ENCODE measurements at places on chromosomes 3 and 15.

DNA sequence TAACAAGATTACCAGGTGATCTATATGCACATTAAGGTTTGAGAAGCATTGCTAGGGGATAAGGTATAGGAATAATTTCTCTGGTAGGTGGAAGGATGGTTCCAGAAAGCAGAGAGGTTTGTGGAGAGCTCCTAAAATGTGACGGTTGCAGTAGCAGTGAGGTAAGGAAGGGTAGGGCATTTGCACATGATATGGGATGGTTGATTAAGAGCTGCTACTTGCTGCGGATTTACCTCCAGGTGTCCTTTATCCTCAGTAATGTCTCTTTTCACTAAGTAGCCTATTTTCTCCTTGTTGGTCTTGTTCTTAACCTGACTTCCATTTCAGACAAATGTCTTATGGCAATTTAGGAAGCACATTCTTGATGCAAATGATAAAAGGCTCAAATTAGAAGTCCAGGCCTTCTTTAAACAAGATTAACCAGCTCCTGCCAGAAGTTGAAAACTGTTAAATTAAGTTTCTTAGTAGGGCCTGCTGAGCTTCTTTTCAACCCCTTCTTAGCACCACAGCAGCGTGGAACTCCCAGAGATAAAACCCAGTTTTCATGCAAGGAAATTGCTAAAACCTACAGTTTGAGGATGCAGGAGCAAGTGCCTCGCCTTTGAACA, 231.1 kb upstream of the GADL1 start:
- DNase-seq: no peak

DNA sequence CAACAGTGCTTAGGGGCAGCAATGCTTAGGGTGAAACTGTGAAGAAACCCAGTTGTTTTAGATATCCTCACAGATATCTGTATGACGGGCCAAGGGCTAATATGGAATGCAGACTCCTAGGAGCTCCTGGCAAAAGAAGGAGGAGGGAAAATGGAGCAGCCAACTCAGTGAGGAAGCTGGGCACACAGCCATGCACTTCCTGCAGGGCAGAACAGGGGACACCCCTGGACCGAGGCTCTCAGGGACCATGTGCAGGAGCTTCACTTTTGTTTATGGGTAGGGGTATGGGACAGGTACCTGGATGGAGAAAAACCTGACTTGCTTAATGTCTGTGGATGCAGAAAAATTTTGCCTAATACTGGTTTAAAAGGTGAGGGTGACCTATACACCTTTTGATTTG, 20.2 kb downstream of the NIPA1 start:
- DNase-seq: no peak

DNA sequence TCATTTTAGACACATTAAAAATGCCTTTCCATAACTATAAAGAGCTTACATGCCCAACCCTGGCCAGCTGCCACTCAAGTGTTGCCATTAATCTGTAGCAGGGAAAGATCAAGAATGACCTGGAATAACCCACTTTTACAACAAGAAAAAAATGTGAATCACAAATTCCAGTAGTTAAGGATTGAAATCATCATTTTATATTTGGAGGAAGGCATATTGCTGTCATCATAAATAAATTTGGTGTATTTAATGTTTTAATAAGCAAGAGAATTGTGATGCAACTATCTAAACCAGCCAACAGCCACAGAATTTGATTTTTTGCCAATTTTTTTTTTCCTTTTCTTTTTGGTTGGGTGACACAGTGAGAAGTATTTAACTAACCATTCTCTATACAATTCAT, 240.0 kb upstream of the SEMA6D start:
- DNase-seq: no peak

- DNase-seq: no peak
These were observed 30.2 kb downstream of the IDH3A start for GRCh38 chr15:78179286-78179840.

DNA sequence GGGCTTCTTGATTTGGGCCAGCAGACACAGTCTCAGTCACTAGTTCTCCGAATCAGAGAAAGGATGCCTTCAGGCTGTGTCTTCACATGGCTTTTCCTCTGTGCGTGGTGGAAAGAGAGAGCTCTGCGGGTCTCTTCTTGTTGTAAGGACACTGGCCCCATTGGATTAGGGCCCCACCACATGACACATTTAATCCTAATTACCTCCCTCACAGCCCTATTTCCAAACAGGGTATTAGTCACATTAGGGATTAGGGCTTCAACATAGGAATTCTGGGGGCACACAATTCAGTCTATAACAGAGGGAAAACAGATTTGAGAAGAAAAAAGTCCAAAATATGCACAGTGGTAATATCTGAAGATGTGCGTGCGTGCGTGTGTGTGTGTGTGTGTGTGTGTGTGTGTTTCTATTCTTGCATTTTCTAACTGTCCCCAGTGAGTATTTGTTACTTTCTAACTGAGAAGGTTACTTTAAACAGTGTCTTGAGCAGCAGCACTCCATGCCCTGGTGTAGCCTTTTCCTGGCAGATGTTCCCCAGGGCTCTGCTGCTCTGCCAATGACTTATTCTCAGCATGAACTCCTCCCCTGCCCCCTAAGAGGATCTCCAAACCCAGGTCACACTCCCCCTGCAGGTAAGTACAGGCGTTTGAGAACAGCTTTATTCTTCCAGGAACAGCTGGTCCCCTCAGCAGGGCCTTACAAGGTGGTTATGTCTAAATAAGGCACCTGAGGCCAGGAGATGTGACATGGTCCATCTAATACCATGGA, 72.9 kb downstream of the RPL39L start:
- no peak for DNase-seq

DNA sequence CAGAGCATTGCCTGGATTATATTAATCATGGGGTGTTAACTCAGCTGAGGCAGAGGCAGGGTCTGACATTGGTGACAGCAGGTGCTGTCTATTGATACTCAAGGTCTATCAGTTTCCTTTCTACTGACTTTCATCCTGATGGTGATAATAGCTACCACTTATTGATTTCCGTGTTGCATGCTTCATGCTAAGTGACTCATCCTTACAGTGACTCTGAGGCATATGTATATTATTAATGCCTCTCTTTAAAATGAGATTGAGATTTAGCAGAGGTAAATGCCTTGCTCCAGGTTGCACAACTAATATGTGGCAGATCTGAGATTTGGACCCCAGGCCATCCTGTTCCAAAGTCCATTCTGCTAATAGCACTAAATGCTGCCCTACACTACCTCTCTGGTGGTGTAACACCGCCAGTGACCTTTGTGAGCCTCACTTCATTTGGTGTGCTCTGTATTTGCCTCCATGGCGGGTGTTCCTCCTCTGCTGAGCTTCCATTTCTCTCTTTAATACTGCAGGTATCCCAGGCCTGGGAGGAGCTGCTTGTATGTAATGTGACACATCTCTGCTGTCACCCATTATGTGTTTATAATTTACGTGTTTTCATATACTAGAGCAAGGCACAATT, 50.4 kb downstream of the GPR171 start:
- DNase-seq: no peak

DNA sequence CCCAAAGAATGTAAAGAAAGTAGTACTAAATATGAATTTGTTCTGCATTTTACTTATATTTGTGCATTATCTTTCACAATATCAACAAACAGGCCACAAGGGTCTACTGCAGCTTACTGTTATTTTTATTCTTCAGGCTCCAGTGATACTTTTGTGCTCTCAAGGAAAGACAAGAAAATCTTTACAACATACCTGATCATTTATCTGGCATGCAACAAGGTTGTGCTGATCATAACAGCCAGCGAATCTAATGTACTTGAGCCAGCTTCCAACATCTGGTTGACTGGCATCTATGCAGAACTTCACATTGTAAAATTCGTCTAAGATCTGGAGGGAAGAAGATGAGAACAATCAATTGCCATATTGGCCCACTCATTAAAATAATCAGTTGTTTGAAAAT, 520.0 kb downstream of the MECOM start:
- no peak for DNase-seq

- DNase-seq: no peak
These were observed 1202.7 kb downstream of the OTOL1 start for GRCh38 chr3:162699291-162699690.

DNA sequence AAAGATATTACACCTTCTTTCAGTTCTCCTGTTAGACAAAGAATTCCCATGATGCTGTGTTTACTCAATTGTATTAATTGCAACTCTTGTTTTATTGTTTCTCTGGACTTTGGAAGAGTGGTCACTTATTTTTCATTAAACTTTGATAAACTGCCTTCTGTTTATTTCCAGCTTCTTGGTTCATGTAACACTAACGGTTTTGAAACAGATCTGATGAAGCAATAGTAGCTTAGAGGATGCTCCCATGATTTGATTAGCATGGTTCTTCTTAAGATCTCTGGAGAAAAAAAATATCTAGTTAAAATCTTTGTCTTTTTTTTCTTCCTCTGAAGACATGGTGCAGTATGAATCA, 90.1 kb downstream of the FNDC3B start:
- no peak for DNase-seq

- no peak for DNase-seq
These were observed 166.4 kb downstream of the C3orf70 start for GRCh38 chr3:184986366-184986889.

- no peak for DNase-seq
These were observed 336.2 kb downstream of the ERC2 start for GRCh38 chr3:56131974-56132590.

- no peak for DNase-seq
These were observed 21.8 kb downstream of the SI start for GRCh38 chr3:165056510-165056909.

DNA sequence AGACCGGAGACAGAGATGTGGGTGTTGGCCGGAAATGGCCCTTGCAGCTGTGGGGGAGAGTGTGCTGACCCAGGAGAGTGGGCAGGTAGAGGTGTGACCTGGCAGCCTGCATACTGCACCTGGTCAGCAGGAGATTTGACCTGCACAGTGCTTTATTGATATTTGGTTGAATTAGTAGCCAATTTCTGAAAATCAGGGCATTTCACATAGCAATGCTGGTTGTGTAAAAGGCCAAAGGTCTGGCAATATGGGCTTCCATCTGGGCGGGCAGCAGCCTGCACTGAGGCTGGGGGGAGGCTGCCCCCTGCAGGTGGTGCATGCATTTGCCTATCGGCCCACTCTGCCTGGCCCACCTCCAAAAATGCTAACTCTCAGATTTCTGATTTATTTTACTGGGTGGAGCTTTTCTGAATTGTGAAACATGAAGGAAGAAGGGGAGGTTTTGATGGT, 9.4 kb upstream of the MGLL start:
- no peak for DNase-seq

- DNase-seq: no peak
These were observed 21.6 kb downstream of the RLBP1 start for GRCh38 chr15:89199746-89200145.

GRCh38 chr15:73367624-73368300, 996 bp downstream of the HCN4 start:
- DNase-seq: no peak

DNA sequence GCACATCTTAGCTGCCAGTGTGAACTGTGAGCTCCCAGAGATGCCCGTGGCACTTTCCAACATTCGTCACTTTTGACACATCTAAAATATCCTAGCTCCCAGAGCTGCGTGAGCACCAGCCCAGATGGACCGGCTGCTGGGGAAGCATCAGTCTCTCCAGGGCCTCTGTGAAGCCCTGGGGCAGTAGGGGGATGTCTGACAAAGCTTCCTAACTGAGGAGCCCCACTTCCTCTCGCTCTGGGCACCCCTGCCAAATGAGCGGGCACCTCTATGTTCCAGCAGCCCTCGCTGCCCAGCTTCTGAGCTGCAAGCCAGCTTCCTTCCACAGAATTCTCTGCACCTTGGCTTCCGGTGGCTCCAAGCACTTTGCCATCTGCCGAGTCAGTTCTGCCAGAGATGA, 91.1 kb downstream of the LIPC start:
- no peak for DNase-seq

- no peak for DNase-seq
These were observed 87.0 kb downstream of the CFAP44 start for GRCh38 chr3:113354307-113354706.

DNA sequence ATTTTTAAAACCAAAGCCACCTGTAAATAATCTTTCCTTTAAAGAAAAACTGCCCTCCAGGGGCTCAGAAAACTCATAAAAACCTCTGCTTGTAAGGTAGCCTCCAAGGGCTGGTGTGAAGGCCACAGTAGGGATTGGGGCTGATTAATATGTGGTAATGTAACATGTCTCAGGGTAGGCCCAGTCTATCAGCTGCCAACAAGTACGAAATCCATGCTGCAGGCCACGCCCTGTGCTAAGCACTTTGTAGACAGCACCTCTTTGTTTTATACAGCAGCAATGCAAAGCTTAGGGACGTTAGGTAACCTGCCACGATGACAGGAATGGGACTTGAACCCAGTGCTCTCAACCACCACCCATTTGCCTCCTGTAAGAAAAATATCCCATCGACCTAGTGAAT, 65.6 kb upstream of the PRICKLE2 start:
- DNase-seq: no peak

DNA sequence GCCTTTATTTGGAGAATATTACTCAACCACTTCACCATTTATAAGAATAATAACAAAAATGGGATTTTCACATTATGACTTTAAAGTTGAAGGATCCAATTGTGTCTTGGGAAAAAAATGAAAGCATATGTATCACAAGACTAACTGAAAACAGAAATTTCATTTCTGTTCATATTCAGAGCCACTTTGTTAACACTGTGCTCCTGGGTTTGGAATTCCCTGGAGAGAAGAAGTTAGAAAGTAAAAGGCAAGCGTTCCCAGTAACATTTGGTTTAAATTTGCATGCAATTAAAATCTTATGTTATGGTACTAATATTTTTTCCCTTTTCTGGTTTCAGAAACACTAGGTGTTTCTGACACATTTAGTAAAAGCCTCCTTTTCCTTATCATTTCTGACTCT, 230.8 kb downstream of the RBMS3 start:
- no peak for DNase-seq

GRCh38 chr3:132605374-132605792, 8.3 kb downstream of the ACKR4 start:
- DNase-seq: no peak

GRCh38 chr3:169945313-169945712, 21.3 kb upstream of the SEC62 start:
- DNase-seq: no peak

- DNase-seq: no peak
These were observed 69.8 kb upstream of the SLC4A7 start for GRCh38 chr3:27553886-27554540.

DNA sequence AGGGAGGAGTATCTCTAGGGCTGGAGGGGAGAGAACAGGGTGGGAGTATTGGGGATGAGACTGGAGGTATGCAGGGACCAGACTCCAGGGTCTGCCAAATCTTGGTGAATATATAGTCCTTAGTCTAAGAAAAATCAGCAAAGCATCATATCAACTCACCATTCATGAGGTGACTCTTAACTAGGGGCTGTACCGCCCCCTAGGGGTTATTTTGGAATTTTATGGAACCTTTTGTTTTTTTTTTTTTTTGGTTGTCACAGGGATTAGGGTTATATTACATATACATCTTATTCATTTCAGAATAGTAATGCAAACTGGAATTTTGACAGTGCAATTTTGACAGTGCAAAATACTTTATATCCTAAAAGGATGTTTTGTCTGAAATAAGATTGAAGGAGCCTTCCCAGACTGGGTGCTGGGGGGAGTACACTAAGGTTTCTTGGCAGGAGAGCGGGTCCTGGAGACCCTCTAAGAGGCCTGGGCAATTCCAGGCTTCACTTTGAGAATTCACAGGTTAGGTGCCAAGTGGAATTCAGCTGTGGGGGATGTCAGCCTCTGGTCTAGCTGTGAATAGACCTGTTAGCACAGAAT, 7.5 kb downstream of the CMTM7 start:
- no peak for DNase-seq
